ENCODE measurements at places on chromosomes 4 and X.

- no peaks in the 10 kb centered on the region for H3K4me1 ChIP-seq
- no peak overlapping the region for H3K4me3 ChIP-seq
- no peak for DNase-seq
- H3K27me3 ChIP-seq = no peaks in the 10 kb centered on the region
Observed at GRCh38 chr4:158280856-158281255, 70.6 kb downstream of the TMEM144 start.

DNA sequence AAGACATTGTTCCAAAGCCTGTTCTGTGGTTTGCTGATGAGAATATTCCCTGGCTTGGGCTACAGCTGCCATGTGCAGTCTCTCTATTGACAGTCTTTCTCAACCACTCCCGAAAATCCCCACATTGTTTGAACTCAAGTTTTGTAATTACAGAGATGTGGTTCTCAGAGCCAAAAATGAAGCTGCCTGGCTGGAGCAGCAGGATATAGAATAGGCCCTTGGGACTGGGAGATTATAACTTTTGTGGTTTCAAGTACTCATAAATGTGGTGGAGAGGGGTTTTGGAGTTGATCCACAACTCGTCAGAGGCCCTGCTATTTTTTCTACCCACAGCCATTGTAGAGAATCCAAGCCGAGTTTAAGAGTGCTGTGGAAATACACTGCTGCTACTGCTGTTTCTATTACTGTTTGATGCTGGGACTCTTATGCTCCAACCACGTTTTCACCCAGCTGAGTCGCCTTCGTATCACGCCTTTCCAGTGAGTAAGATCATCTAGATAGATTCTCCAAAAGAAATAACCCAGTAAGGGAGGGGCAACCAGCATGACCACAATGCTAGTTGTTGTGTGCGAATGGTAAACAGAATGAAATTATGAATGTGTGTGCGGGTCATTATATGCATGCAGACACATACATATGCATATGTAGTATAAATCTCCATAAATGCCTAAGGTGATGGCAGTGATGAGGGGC lies 57.1 kb upstream of the ATXN3L start:
- no peaks in the 10 kb centered on the region for H3K27me3 ChIP-seq
- peak overlapping the region; percentile 97 for H3K27ac ChIP-seq
- H3K4me1 ChIP-seq = peaks cover 15% of the 10 kb centered on the region
- no peaks in the 10 kb centered on the region for H3K36me3 ChIP-seq
- H3K4me3 ChIP-seq = no peak overlapping the region

DNA sequence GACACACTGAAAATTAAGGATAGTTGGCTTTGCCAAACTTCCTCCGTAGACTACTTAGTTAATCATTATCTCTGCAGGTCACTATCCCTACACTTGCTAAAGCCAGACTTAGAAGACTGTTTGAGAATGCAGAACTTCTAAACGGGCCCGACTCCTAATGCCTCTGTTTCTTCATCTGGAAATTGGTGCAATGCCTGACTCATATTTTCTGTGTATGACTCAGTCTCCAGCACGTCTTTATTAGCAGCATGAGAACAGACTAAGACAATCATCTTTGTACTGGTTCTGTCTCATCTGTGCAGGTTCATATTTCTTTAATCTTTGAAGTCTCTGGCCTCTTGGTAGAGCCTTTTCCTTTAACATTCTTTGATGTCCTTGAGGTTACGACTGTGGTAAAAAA lies 411.9 kb upstream of the ACTRT1 start:
- H3K4me1 ChIP-seq = no peaks in the 10 kb centered on the region
- no peak overlapping the region for H3K27ac ChIP-seq
- H3K36me3 ChIP-seq = no peaks in the 10 kb centered on the region
- DNase-seq = no peak
- H3K27me3 ChIP-seq = no peaks in the 10 kb centered on the region

GRCh38 chr4:24876431-24876830 lies 36.4 kb downstream of the CCDC149 start:
- DNase-seq = no peak
- H3K27me3 ChIP-seq = no peaks in the 10 kb centered on the region
- no peak overlapping the region for H3K4me3 ChIP-seq
- H3K4me1 ChIP-seq = no peaks in the 10 kb centered on the region
- H3K27ac ChIP-seq = no peak overlapping the region
- H3K36me3 ChIP-seq = peaks cover 6% of the 10 kb centered on the region

DNA sequence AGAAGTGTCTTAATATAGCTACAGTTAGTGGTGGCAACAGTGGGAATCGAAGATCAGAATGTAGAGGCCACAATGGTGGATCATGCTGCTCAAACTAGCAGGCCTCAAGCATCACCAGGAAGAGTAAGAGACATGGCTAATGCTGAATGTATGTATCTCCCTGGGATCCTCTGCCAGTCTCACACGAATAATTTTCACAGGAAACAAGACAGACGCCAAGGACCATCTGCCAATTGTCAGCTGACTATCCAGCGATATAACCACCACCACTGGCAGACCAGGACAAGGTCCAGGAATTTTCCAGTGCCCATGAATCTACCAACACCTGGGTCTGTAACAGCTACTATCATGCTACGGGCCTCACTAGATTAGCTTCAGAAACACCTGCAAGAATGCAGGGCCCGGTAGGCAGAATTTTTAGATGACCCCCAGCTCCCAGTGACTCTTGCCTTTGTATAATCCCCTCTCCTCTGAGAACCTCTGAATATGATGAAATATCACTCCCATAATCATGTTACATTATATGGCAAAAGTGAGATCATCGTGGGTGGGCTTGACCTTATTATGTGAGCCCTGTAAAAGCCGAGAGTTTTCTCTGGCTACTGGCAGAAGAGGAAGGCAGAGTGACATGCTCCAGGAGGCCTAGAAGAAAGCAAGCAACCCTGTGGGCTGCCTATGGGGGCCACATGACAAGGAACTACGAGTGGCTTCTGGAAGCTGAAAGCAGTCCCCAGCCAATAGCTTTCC lies 429.8 kb downstream of the BCOR start:
- DNase-seq = no peak
- no peak overlapping the region for H3K4me3 ChIP-seq
- H3K27ac ChIP-seq = no peak overlapping the region
- H3K36me3 ChIP-seq = no peaks in the 10 kb centered on the region

All from IMR-90 (cell line).